ENCODE measurements at places on chromosomes 2 and 18.

- DNase-seq, result no peak
Measured at GRCh38 chr2:37284381-37284780, 40.3 kb downstream of the PRKD3 start.

GRCh38 chr18:7678801-7679200, 111.7 kb downstream of the PTPRM start:
- no peak for DNase-seq

DNA sequence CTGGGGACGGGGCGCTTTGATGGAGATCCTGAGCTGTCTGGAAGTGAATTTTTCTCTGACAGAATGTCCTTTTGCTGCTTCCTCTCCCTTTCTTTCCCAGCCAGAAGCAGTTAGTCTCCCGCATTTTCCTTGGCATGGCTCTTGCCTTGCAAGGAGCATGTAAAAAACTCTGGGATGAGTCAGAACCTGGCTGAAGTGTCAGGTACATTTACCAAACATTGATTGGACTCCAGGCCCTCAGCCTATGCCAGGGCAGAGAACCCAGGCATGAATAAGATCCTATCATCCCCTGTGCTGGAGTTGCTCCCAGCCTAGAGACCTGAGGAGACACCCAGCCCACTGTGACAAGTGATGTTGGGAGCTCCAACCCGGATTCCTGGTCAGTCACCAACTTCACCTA, 21.6 kb downstream of the STON1 start:
- no peak for DNase-seq

DNA sequence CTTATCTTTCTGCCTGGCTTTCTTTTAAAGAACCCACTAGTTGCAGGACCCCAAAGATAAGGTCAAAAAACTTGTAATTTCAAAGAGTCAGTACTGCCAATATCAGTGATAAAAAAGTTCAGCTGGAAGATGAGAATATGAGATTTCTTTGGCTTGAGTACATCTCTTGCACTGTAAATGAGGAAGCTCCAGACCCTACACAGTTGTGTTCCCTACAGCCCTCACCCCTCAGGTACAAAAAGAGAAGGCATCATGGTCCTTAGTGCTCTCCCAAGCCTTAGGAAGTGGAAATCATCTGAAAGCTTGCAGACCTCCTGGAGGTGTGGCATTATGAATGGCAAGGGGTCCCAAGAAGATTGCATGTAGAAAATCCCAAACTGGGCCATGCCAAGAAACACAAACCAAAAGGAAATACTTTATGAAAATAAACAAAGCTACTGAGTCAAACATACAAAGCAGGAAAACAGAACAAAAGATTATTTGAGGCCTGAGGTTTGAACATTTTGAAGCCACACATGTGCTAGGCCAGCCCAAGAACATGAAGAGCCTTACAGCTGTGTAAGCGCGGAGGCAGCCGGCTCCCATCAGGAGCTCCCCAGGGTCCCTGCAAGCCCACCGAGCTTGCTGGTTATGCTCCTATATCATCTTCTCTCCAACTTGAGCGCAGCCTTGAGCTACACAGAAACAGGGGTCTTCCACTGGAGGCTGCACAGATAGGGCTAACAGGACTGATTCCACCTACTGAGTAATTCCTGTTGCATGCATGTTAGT, 217.0 kb downstream of the OSR1 start:
- DNase-seq, result no peak

- no peak for DNase-seq
Measured at GRCh38 chr2:157178874-157179273, 78.6 kb upstream of the GALNT5 start.

DNA sequence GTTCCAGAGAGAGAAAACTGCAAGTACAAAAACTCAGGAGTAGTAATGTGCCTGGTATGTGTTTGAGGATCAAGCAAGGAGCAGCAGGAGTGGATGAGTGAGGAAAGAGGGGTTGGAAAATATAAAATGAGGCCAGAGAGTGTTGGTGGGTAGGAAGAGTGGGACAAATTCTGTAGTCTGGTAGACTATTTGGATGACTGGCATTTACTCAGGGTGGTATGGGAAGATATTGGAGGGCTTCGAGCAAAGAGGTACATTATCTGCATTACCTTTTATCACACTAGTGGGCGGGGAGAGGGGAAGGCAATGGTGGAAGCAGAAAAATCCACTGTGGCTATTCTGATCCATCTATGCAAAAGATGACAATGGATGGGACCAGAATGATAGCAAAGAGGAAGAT, 381.7 kb upstream of the VWC2L start:
- no peak for DNase-seq

DNA sequence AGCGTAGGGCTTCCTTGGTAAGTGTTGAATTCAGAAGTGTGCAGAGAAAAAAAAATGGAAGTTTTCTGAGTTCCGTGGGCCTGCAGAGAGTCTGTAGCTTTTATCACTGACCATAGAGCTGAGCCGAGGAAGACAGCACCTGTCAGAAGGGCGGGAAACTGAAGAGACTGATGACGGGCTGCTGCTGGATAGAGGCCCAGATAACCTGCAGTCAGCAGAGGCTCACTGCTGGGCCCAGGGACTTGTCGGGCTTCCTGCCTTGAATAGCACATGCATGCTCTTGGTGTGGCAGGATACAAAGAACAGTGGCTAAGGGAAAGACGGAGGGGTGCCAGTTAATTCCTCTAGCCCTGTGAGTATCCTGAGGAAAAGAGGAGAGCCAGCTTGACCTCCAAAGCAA, 166.4 kb downstream of the MGAT5 start:
- DNase-seq, result no peak

DNA sequence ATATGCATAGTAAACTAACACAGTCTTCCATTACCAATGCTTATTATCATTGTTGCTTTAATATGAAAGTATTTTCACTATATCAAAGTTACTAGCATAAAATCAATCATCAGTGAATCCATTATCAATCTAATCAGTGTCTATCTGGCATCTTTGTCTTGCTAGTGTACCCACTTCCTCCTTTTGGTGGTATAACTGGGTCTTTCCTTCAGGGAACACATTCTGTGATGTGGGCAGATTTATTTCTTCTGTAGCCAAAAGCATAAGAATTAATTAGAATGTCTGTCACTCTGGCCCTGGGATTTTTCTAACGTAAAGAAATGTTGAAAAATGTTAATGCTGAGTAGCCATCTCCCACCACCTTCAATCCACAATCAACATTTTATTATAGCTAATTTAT, 155.8 kb upstream of the VWC2L start:
- DNase-seq, result no peak

DNA sequence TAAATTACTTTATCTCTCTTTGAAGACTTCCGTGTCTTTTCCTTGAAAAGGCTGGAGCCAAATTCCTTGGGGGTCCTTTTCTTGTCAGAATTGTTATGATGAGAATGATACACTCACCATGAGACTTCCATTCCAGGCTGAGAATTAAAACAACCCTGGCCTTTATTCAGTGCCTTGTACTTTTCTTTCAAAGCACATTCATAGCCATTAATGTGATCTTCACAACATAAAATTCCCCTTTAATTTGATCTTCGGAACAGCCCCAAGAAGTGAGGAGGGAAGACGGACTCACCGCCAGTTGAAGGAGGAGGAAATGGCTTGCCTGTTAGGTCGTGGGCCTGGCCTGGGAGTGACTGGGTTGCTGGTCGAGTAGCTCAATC, 127.3 kb downstream of the DDX1 start:
- DNase-seq, result no peak

- no peak for DNase-seq
Measured at GRCh38 chr2:17442334-17442733, 75.9 kb downstream of the RAD51AP2 start.

DNA sequence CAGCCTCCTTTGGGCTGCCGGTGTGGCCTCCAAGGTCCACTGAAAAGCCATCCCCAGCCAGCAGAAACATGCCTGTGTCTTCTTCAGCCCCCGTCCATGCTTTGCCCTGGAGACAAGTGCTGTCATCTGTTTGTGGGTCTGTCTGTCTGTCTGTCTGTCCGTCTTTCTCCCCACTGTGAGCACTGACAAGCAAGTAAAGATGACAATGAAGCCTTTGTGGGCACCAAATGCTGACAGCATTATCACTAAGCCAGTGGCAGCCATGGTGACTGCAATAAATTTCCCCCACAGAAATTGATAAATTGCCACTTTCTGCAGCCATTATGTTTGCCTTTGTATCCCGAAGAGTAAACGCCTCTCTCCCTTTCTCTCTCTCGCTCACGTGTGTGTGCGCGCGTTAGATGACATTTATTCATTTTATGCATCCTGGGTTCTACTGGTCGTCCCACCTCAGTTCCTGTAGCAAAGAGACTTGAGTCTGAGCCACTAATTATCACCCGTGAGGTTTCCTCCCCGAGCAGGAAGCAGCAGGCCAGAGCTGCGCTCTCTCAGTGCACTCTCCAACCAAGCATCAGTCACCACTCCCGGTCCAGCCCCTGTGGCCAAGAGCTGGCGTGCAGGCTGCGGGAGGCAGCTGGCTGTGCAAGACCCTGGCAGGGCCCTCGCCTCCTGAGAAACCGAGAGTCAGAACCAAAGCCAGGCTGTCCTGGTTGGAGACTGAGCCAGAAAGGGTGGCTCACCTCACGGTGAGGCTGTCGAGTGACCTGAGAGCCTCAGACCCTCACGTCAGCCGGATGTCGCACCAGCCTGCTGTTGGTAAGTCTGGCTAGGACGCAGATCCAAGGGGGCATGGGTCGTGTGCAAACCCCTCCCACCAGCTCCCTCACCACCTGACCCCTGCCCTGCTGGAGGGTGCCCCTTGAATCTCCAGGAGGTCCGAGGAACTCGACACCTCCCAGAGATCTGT, 6.9 kb downstream of the STEAP3 start:
- DNase-seq, result no peak

GRCh38 chr2:33891616-33892015, 292.5 kb upstream of the FAM98A start:
- no peak for DNase-seq

DNA sequence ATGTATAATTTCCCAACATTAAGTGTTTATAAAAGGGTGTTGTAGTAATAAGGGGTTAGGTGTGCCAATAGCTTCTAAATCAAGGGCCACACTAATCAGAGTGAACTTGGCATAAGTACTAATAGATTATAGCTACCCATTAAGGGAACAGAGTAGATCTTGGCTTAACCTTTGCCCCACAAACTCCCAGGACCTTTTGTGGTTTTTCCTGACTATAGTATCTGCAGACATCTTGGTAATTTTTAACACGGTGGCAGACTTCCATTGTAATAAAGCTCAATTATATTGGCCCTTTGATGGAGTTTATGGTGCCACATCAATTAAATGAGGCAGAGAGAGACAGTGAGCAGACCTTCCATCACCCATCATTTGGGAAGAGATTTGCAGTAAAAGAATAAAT, 358.5 kb upstream of the HNRNPA3 start:
- DNase-seq, result no peak

DNA sequence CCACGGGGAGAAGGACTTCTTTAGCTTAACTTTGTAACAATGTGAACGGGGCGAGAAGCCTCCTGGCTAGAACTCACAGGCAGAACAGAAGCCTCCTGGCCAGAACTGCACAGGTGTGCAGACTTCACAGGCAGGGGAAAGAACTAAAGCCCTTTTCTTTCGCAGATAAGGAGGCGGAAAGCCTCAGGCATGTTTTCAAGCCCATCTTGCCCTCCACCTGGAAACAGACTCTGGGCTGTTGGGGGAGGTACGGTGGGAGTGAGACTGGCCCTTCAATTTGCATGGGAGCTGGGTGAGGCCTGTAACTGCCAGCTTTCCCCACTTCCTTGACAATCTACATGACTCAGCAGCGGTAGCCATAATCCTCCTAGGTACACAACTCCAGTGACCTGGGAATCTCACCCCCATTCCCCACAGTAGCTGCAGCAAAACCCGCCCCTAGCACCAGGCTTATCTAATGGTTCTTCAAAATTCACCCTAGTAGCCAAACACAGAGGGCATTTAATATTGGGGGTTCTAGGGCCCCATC, 22.9 kb upstream of the ABCA12 start:
- no peak for DNase-seq

DNA sequence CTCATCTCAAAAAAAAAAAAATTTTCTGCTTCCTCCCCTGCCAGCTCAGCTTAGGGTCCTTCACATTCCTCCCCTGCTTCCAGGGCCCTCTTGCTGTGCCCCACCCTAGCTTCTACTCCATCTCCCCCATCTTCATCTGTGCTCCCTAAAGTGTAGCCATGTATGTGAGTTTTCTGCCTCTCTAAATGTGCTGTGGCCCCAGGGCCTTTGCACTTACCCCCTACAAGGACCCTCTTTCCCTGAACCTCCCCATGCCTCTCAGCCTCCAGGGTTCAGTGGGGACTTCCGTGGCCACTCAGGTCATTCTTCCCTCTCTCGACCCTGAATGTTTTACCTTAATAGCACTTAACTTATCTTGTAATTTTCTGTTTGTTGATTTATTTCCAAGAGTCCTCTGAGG, 6.2 kb upstream of the ARHGEF4 start:
- DNase-seq, result no peak

GRCh38 chr2:227389661-227390060, 1.9 kb upstream of the SCYGR1 start:
- DNase-seq, result no peak

GRCh38 chr2:74762789-74763188, 71.1 kb upstream of the HK2 start:
- DNase-seq, result no peak

DNA sequence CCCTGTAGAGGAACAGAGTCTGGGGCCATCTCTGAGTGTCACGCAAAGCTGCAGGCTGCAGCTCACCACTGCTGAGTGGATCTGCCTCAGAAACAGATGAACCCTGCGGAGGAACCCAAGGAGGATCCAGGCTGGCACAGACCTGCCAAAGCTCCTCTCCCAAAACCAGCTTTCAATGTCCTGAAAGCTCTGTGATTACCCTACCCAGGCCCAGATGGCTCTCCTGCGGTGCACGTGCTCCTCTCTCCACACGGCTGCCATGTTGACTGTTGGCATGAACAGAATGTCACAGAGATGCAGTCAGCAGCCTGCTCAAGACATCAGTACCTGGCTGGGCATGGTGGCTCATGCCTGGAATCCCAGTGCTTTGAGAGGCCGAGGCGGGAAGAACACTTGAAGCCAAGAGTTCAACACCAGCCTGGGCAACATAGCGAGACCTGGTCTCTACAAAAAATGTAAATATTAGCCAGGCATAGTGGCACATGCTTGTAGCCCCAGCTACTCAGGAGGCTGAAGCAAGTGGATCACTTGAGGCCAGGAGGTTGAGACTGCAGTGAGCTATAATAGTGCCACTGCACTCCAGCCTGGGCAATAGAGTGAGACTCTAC, 216.8 kb downstream of the MGAT5 start:
- no peak for DNase-seq

- no peak for DNase-seq
Measured at GRCh38 chr2:120399889-120400240, 53.9 kb downstream of the INHBB start.

- no peak for DNase-seq
Measured at GRCh38 chr2:168157926-168158325, 89.5 kb downstream of the STK39 start.

GRCh38 chr2:144137705-144138428, 382.1 kb downstream of the ZEB2 start:
- DNase-seq, result no peak

GRCh38 chr2:44616667-44617155, 255.0 kb downstream of the CAMKMT start:
- DNase-seq, result no peak

GRCh38 chr2:106063181-106063580, 130.9 kb downstream of the UXS1 start:
- no peak for DNase-seq

- DNase-seq, result no peak
Measured at GRCh38 chr2:220575963-220576362, 948.5 kb downstream of the SLC4A3 start.

- DNase-seq, result no peak
Measured at GRCh38 chr2:224268441-224268840, 133.5 kb downstream of the FAM124B start.

- DNase-seq, result no peak
Measured at GRCh38 chr2:11677136-11678055, 7.4 kb upstream of the NTSR2 start.

GRCh38 chr2:136004965-136005364, 19.5 kb upstream of the DARS1 start:
- no peak for DNase-seq

Data from activated CD4-positive, alpha-beta T cell treated with anti-CD3 and anti-CD28 coated beads, Interleukin-2, amount 50 U/mL, for 1 hour (primary cell).